ENCODE measurements at places on chromosomes 16 and 17.

- DNase-seq, result no peak
Observed at GRCh38 chr17:12656354-12656753, 9.3 kb upstream of the MYOCD start.

- DNase-seq, result no peak
Observed at GRCh38 chr16:13378151-13378550, 476.8 kb downstream of the SHISA9 start.

- DNase-seq, result no peak
Observed at GRCh38 chr17:29078183-29079045, 35.5 kb downstream of the PIPOX start.

DNA sequence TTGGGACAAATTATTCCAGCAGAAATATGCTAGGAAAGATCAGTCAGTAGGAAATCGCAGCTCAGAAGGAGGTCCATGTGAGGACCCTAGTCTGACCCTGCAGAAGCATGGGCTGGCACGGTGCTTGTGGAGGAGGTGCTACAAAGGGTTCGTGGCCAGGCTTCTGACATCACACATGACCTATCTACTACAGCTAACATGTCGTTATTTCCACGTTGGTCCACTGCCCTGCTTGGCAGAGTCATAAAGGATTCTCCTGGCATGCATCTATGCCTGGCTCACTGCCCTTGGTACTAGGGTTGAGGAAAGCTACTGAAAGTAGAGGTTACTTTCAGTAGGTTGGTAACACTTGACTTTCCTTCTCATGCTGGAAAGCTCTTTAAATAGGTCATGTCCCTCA is 118.1 kb upstream of the SHISA6 start:
- no peak for DNase-seq

GRCh38 chr16:1771188-1771863 is at the start of gene NME3:
Gene NME3 (minus strand): TSS chr16:1771543. CDS start chr16:1771534, 9 bp downstream.
- peak; percentile 53 for DNase-seq

DNA sequence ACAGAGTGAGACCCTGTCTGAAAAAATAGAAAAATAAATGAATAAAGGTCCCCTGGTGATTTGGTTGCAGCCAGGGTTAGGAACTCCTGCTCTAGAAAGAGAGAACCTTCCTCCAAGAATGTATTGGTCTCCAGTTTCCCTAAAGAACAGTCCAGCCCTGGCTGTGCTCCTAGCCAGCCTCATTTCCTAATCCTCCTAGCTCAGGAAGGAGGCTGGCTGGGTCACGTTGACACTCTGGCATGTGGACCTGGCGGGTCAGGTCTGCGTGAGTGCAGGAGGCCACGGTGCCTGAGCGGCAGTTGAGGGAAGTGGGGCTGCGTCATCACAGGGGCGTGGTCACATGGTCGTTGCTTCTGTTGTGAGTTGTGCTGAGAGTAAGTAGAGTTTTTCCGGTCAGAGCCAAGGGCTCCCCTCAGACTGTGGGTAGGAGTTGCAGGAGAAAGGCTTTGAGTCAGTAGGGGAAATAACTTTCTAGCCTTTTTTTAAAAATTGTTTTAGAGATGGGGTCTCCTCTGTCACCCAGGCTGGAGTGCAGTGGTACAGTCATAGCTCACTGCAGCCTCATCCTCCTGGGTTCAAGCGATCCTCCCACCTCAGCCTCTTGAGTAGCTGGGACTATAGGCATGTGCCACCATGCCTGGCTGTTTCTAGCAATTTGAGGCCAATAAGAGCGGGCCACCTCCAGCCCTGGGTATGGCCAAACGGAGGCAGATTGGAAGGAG is 194.0 kb upstream of the CIBAR2 start:
- DNase-seq, result peak; percentile 97

DNA sequence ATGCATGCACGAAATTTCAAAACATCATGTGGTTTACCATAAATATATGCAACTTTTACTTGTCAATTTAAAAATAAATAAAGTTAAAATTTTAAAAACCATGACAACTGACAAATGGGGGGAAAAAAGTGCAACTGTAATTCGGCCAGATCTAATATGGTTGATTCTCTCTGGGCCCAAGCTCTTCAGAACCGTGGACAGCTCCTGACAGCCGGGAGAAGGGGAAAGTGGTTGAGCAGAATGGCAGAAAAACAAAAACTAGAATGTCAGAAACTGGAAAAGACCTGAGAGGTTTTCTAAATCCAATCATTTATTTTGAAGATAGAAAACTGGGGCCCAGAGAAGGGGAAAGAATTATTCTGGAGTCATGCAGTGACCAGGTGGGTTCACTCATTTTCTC is 126.6 kb downstream of the TMEM132E start:
- no peak for DNase-seq

DNA sequence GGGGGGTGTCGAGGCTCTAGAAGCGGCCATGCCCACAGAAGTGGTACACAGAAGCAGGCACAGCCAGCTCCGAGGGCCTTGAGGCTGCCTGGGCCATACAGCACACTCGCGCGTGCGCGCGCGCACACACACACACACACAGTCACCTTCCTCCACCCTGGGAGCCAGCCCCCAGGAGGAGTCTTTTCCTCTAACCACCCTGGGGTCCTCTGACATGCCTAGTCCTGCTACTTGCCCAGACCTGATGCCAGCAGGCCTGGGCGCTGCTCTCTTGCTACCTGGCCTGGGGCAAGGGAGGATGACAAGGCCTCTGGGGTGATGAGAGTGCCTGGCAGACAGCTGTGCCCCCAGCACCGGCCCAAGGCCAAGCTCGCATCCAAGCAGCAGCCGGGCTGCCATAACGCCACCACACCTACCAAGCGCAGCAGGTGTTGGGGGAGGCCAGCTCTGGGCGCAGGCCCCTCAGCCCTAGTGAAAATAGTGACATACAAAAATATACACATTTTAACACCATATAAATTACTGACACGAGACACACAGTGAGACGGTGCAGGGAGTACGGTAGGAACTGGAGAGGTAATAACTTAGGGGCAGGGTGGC is 41.1 kb downstream of the TSC2 start:
- DNase-seq, result no peak

DNA sequence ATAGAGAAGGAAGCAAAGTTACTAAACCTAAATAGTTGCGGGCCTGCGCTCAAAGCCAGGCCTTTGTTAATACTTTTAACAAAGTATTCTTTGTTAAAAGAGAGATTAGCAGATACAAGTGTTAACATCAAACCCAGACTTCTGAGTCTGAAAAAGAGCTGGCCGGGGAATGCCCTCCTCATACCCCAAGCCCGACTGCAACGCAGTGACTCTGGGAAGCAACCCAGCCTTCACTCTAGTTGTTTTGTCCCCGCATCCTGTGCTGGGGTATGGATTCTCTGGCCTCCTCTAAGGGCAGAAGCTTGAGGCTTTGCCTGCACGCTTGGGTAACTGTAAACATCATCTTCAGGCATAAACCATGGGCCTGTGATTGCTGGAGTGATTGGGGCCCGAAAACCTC is 48.3 kb downstream of the ADCY7 start:
- no peak for DNase-seq

DNA sequence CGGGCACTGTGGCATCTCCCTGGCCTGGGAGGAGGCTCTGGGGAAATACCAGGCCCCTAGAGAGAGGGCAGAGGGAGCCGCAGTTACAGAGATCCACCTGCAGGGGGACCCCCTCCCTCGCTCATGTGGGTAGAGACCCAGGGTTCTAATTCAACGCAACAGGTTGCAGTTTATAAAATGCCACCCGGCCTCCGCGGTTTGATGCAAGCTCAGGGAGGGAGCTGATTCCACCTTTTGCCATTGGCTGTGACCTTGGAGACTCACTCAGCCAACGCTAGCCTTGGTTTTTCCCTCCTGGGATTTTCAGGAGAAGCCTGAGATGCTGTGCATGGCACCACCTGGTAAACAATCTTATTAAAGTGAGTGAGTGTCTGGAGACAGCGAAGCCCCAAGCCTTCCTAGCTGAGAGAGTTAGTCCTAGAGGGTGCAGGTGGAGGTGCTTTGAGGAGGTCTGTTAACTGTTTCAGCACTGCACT is 12.1 kb downstream of the TTLL6 start:
- peak; percentile 49 for DNase-seq

DNA sequence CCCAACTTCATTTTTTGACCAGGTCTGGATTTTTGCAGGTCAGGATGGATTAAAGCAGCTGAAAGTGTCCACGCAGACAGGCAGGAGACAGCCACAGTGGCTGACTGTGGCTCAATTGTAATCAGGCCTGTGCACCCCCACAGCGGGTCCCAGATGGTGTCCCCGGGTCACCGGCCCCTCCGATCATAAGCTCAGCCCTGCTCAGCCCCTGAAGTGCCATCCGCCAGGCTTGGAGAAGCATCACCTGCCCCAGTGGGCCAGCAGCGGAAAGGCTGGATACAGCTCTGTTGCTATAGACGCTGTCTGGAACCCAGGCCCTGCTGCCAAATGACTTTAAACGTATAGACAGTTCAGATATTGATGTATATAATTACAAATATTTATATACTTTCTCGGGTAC is 60.6 kb downstream of the RPH3AL start:
- no peak for DNase-seq

DNA sequence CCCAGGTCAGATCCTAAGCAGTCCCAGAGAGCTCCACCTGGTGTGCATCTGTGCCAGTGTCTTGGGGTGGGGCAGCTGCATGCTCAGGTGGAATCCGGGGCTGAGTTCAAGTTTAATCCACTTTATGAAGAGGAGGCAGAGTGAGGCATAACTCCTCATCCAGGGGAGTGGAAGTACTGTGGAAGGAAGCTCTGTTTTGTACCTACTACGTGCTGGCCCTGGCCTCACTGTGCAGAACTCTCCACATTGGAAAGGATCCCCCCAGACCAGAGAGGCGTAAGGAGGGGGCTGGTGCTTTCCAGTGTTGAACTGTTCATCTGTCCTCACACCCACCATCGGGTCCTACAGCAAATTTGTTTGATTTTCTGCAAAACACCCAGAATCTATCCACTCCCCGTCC is 78.0 kb downstream of the ABCC6 start:
- no peak for DNase-seq

All from CD14-positive monocyte (primary cell).